ENCODE measurements at places on chromosomes 1 and 21.

DNA sequence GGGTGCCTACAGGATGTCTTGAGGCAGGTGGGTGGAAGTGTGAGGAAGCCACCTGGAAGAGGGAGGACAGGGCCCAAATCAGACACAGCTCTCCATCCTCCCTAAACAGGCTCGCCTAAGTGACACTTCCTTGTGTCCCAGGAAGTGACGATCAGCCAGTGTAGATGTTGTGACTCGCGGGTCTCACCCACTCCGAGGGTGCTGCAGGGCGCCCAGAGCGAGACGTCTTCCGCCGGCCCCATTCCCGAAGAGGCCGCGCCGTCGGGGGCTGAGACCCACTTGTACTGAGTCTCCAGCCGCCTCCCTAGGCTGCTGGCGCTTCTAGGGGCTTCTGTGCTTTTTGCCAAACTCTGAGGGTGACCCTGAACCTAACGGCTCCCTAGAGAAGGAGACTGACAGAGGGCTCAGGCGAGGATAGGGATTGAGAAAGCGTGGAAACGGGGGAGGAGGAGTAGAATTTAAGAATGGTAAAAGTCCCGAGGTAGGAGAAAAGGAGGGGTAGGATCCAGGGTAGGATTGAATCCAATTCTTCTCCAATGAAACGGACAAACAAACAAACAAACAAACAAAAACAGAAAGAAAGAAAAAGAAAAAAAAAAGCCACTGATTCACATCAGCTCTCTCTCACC, 543 bp upstream of the MARK1 start:
- no peak for DNase-seq

DNA sequence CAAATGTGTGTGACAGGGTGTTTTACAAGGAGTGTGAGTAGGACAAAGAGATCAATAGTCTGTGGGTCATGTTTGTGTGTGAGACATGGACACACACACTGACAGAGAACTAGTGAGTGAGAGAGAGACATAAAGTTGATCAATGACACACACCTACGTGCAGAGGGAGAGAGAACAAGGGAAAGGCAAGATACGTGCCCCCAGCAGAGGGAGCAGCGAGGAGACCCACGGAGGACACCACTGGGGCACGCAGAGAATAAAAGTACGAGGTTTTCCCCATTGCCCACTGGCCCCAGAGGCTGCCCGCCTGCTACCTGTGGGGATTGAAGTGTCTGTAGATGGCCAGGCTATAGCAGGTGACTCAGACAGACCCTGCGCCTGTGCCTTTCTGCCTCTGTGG, 130.2 kb upstream of the CSF3R start:
- no peak for DNase-seq

GRCh38 chr1:3477241-3477995, 23.0 kb downstream of the ARHGEF16 start:
- DNase-seq: no peak

- no peak for DNase-seq
Observed at GRCh38 chr1:79052829-79053449, 46.4 kb upstream of the ADGRL4 start.

- DNase-seq: no peak
Observed at GRCh38 chr1:228882771-228883450, 147.6 kb downstream of the RHOU start.

DNA sequence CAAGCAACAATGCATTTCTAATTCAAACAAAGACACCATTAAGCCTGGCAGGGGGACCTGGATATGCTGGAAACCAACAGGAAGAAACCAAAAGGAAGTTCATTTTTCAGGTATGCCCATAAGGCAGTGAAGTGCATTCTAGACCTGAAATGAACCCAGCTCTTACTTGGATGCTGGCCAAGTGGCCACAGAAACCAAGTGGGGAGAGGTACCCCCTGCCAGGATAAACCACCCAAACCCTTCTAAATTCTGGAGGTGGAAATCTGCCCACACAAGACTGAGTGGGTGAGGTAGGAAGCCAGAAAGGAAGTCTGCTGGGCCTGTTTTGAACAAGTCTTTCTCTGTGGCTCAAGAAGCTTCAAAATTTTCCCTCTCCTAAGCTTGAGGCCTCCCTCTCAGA, 2.6 kb downstream of the CD5L start:
- no peak for DNase-seq

- no peak for DNase-seq
Observed at GRCh38 chr21:33155422-33155821, 74.3 kb upstream of the IFNAR2 start.

- no peak for DNase-seq
Observed at GRCh38 chr1:16172964-16173446, 17.1 kb upstream of the EPHA2 start.

DNA sequence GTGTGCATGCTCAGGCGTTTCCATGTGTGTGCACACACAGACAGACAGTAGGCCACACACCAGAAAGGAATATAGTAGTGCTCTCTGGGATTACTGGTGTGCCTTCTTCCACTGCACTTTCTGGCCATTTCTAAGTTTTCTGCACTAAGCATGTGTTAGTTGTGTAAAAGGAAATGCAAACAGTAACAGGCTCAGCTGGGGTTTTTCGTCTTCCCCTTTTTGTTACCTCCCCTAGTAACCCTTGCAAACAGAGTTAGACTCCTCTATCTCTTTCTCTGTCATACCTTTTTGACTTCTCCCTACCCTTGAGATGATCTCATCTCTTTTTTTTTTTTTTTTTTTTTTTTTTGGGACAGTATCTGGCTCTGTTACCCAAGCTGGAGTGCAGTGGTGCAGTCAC, 196.3 kb downstream of the SDCCAG8 start:
- no peak for DNase-seq

Measured in NCI-H1930 (cell line).